ENCODE measurements at places on chromosomes 2 and 18. TPM values are rescaled to one million over a fixed set of nuclear protein-coding genes. Genes with fewer than 3 reads are reported as not detected.

Gene IWS1
- 66.8 TPM for total RNA-seq

Gene TGIF1
- total RNA-seq, result 88.8 TPM

Gene SLC11A1
- total RNA-seq, result 0.36 TPM

Gene WDR43
- total RNA-seq, result 155 TPM

Gene FRZB
- total RNA-seq, result 0.49 TPM

Gene GDF7
- total RNA-seq, result 0.03 TPM

Gene CENPA
- total RNA-seq, result 50.2 TPM

Gene SMARCAL1
- total RNA-seq, result 9.4 TPM

Gene CD8B2
- not detected for total RNA-seq

Gene CROCC2
- total RNA-seq, result 0.15 TPM

All from SJCRH30 (cell line).